Left ventricle myocardium inferior (tissue), 1 donor: ENCODE measurements at places on chromosomes 7 and 10. TPM values are rescaled to one million over a fixed set of nuclear protein-coding genes. Genes with fewer than 3 reads are reported as not detected.

DNA sequence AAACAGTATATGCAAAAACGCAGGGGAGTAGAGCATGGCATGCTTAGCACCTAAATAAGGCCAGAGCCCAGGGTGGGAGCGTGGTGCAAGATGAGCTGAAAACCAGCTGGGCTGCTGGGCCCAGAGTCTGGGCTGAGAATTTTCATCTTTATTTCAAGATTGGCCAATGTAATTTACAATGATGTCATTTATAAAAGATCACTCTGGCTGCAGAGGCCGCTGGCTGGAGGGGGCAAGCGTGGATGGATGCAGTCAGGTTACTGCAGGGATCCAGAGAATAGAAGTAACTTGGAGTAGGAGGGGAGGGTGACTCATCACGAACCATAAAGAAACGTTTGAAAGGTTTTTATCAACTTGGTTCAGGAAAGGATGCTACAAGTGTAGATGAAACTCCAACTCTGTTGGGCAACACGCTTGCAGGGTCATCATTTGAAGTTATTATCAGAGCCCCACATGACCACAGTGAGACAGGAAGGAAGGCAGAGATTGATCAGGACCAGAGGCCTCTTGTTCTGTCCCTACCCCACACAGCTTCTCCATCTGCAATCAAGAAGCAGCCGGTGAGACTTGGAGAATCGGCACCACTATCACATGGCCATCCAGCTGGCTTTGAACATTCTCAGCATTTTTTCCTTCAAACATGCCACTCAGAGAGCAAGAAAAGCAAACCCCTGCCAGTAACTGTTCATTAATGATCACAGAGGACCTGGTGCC, 49.2 kb downstream of the ODAD2 start:
- no peak for DNase-seq

DNA sequence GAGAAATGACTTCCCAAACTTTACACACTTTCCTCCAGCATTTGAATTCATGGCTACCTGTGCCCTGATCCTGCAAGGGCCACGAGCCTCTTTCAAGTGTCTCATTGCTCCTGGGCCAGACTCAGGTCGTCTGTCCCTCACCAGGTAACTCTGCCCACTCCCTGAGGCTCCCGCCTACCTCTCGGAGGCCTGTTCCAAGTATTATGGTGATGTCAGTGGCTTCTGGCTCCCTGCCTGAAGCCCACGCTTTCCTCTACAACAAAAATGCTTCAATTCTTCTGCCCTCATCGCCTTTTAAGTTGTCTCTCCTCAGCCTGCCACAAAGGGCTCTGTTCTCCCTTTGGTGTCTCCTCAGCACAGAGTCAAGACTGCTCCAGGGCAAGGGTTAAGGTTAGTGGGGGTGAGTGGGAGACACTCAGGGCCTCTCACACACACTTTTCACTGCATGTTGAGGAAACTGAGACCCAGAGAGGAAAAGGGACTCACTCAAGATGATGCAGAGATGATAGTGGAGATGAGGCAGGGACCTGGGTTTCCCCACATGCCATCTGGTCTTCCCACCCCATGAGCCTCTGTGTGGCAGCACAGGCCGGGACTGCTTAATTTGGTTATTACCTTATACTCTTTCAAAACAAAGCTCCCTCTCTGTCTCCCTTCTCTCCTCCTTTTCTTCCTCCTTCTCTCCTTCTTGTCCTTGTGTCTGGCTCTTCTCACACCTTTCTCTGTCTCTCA, 28.3 kb upstream of the EGR2 start:
- no peak for DNase-seq

DNA sequence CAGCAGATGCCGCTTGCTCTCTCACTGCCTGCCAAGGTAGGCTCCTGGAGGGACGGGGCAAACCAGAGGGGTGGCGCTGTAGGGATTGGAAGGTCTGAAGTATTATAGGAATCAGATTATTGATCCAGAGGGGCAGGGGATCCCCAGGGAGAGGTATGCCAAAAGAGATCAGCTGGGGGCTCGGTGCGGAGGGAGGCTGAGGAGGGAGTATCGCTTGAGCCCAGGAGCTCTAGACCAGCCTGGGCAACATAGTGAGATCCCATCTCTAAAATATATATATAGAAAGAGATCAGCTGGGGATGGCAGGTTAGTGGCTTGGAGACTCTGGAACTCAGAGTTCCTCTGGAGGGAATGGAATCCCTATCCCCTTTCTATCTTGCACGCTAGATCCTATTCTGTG, 7.0 kb upstream of the PCOLCE start:
- DNase-seq, result no peak

DNA sequence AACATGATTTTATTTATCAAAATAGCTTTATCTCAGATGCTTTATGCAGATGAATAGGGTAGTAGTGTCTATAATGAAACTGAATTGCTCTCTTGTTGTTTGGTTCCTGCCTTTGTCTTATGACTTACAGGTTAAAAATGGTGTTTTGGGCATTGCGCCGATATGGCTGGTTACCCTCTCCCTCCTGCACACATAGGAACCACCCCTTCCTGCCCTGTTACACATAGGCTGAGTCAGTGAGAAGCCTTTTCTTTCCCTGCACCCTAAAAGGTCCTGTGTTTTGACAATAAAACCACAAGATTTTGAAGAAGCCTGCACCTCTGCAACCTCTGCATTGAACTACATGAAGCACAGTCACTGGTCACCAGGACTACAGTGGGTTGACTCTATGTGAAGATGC, 655.8 kb upstream of the ANKRD30A start:
- DNase-seq, result no peak

- DNase-seq, result no peak
These were observed 110.0 kb upstream of the C7orf33 start for GRCh38 chr7:148480479-148481146.

DNA sequence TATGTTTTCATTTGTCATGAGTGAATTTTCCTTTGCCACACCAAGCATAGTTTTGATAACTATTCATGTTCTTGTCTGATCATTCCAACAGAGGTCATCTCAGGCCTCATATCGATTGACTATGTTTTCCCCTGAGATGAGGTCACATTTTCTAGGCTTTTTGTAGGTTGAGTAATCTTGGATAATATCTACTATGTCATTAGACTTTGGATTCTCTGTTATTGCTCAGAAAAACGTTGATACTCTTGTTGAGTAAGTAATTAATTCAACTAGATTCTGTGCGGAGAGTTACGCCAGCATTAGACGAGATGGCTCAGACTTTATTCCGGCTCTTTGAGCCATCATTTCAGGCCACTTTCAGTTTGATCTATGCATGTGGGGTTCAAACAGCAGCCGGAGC, 57.7 kb downstream of the KLF6 start:
- no peak for DNase-seq

The SLC16A9 gene
- 1.1 TPM for total RNA-seq

The SRRM3 gene
- total RNA-seq, result 6.1 TPM

The RINT1 gene
- total RNA-seq, result 12.9 TPM

The ERCC6 gene
- total RNA-seq, result 19.9 TPM
